ENCODE measurements at places on chromosomes 13 and 19. TPM values are rescaled to one million over a fixed set of nuclear protein-coding genes. Genes with fewer than 3 reads are reported as not detected.

- no peak for DNase-seq
Observed at GRCh38 chr13:52845766-52846566, 2.5 kb downstream of the PCDH8 start.

- no peak for DNase-seq
Observed at GRCh38 chr13:74301258-74301935, 167.2 kb upstream of the KLF12 start.

DNA sequence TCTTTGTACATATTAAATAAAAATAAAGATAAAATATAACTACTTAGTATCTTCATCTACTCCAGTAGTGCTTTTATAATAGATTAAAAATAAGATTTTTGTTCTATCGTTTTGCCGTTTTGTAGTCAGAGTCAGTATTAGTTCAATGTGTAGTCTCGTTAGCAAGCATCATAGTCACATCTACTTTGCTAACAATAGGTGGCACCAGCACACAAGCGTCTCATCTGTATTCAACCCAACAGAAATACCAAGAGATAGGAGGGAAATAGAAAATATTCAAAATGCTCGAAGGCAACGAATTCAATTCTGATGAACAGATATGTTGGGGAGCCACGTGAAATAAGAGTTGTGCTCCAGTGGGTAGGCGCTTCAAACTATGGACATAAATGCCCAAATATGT is 21.4 kb upstream of the MICU2 start:
- no peak for DNase-seq

Gene GGACT
- 5.2 TPM for total RNA-seq

DNA sequence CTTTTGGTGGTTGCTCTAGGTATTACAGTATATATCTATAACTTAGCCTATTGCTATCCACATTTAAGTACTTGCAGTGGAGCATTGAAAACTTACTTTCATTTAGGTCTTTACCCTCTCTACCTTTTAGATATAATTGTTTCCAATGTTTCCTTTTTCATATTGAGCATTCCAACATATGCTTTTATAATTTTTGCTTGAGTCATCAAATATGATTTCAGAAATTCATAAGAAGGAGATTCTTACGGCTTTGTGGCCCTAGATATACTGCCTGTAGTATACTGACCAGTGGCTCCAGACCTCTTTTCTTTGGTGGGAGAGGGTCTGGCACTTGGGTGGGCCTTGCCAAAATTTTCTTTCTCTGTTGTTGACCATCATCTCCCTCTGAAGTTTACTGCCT is 32.8 kb upstream of the ZNF850 start:
- DNase-seq, result no peak

- DNase-seq, result no peak
Observed at GRCh38 chr13:71663431-71663830, 203.6 kb downstream of the DACH1 start.

Measured in sciatic nerve (tissue), 2 donors.